ENCODE measurements at places on chromosomes 1 and 21. TPM values are rescaled to one million over a fixed set of nuclear protein-coding genes. Genes with fewer than 3 reads are reported as not detected.

DNA sequence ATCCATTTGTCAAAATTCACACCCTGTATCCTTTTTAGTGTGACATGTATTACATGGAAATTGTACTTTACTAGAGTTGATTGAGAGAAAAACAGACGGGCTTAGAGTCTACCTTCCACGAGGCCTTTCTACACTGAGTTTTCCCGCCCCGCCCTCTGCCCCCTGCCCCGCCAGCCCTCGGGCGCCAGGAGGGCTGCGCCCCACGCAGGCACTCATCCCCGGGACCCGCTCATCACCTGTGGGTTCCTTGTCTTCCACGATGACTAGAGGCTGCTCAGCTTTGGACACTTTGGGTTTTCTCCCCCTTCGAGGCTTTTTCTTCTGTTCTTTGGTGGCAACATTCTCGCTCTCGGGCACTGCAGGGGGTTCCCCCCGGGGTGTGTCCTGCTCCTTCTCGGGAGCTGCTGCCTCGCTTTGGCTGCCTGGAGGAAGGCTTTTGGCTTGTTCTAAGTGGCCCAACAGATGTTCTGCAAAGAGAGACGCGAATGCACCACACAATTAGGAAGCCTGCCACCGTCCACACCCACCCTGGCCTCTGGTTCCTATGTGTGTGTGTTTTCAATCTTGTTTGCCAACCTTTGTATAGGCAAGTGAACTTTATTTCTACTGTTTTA is 39.6 kb downstream of the PRDM15 start:
- DNase-seq = no peak

- no peak for DNase-seq
These were observed 1.6 kb downstream of the PIGR start for GRCh38 chr1:206944703-206945102.

- DNase-seq = no peak
These were observed 332.4 kb upstream of the DUSP10 start for GRCh38 chr1:222074317-222074716.

- DNase-seq = no peak
These were observed 11.9 kb upstream of the KCNN3 start for GRCh38 chr1:154881820-154882535.

DNA sequence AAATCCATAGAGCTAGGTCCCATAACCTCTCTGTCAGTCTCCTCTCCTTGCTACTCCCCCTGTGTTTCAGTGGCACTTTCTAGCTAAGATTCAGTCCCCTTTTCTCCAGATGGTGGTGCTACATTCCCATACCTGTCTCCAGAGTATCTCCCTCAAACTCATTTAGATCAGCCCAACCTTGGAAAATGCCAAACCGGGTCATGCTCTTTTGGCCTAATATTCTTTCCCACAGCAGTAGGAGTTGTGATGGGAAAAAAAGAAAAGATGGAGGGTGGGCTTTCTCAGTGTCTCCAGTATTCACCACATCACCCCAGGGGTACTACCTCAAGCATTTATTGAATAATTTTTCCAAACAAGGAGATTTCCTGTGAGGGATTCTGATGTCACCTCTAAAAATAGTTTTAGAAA is 3.2 kb upstream of the RXFP4 start:
- no peak for DNase-seq

Gene PCSK9
- not detected for total RNA-seq

Gene DIO1
- not detected for total RNA-seq
